Motor neuron (in vitro differentiated cells): ENCODE measurements at places on chromosomes 5 and 9.
A peak's percentile ranks its signal among the peaks of the same experiment; 100 is the strongest.

DNA sequence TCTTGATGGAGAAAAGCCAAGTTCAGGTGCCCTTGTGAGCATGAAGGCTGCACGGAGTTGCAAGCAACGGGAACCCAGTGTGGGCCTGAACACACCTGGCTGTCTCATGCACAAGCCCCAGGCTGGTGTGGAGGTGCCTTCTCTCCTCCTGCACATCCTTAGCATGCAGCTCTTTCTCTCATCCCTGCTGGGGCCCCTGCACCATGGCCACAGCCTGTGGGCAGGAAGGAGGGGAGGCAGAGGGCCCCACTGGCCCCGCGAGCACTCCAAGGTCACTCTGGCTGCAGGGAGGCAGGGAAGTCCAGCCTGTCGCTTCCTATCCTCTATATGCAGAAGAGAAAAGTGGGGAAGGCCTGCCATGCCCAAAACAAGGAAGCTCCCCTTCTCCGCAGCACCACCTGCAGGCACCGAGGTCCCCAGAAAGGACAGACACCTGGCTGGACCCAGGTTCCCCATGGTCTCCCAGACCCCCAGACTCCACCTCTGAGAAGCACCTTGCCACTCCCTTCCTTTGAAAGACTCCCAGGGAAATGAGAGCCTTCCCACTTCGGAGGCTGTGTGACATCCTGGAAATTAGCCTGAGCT, 18.6 kb downstream of the STKLD1 start:
- ATAC-seq = no peak

- no peak for ATAC-seq
Measured at GRCh38 chr5:143008032-143008431, 237.9 kb downstream of the ARHGAP26 start.

DNA sequence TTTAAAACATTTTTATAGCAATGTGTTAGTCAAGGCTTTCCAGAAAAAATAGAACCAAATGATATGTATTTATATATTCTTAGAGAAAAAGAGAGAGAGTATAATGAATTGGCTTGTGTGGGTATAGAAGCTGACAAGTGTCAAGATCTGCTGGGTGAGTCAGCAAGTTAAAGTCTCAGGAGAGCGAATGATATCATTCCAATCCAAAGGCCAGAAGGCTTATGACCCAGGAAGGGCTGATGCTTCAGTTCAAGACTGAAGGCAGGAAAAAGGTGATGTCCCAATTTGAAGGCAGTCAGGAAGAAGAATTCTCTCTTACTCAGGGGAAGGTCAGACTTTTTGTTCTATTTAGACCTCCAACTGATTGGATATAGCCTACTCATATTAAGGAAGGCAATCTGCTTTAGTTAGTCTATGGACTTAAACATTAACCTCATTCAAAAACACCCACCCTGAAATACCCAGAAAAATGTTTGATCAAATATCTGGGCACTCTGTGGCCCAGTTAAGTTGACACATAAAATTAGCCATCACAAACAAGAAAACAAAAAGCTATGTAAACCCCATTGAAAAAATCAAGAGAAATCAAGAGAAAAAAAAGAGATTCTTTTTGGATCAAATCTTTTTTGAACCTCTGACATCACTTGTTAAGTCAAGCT, 189.6 kb downstream of the PIK3R1 start:
- no peak for ATAC-seq

GRCh38 chr5:153584960-153585359, 94.5 kb downstream of the GRIA1 start:
- ATAC-seq = no peak

DNA sequence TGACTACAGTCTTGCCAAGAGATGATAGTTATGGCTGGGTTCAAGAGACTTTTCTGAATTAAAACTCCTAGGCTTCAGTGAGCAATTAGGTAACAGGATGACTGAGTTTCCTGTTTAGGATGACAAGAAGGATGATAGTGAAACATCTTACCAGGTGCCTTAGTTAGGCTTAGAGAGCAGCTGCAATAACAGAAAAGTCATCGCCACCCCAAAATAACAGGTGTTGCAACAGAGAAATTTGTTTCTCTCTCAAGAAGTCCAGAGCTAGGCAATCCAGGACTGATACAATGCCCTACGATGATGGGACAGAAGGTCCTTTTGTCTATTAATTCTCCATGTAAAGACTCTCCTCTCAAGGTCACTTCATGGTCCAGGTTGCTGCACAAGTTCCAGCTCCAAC, 361.8 kb downstream of the CAAP1 start:
- no peak for ATAC-seq

DNA sequence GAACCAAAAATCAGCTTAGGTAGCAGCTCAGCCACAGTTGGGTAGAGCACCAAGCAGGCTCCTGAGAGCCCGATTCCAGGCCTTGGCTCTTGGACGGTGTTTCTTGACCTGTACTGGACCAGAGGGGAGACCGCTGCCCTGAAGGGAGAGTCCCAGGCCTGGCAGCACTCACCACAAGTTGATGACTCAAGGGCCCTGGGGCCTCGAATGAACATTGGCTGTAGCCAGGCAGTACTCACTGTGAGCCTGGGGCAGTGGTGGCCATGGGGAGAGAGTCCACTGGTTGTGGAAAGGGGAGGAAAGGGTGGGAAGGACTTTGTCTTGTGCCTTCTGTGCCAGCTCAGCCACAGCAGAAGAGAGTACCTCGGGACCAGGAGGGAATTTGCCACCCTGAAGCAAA, 166.1 kb downstream of the EDIL3 start:
- peak; percentile 65 for ATAC-seq

DNA sequence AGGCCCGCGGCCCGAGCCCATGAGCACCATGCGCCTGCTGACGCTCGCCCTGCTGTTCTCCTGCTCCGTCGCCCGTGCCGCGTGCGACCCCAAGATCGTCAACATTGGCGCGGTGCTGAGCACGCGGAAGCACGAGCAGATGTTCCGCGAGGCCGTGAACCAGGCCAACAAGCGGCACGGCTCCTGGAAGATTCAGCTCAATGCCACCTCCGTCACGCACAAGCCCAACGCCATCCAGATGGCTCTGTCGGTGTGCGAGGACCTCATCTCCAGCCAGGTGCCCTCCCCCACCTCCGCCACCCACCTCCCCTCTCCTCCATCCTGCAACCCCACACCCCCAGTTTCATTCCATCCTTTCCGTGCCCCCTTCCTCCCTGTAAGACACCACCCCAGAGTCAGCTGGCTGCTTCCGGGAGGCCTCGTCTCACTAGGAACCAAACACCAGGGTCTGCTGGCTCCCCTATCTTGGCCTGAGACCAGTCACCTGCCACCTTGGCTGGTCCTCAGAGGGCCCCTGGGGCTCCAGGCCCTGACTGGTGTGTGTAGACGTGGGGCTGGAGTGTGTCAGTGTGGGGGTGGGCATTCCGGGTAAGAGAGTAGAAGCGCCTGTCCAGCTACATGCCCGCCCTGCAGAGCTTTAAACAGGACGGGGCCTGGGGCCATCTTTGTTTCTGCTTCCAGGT, 655 bp downstream of the GRIN1 start:
- ATAC-seq = no peak

DNA sequence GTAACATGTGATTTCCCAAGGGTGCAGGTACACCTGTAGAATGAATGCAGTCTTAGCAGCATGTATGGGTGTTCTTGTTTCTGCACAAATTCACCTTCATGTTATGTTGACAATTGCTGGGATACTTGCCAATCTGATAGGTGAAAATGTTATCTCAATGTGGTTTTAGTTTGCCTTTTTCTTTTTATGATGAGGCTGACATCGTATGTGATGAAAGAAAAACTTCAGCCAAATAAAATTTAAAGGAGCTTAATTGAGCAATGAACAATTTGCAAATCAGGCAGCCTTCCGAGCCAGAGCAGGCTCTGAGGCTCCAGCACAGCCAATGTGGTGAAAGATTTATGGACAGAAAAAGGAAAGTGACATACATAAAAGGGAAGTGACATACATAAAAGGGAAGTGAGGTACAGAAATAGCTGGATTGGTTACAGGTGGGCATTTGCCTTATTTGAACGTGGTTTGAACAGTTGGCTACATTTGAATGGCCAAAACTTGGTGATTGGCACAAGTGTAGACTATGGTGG, 10.5 kb downstream of the TAL2 start:
- ATAC-seq = no peak

- ATAC-seq = peak; percentile 63
Measured at GRCh38 chr5:154896562-154897165, 38.2 kb downstream of the CNOT8 start.

DNA sequence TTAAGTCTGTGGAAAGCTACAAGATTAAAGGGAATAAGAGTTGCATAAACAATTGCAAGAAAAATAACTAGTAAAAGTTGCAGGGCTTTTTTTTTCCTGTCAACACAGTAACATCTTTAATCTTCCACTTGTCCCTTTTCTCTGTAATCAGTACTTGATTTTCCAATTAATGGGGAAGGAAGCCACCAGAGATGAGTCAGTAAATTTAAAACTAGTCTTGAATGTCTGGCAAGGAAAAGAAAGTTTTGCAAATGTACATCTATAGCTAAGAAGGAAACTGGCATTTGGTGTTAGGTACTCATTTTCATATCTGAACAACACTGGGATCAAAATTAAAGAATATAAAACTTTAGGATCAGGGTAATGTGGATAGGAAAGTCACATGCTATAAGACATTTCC, 17.1 kb downstream of the DAP start:
- no peak for ATAC-seq

DNA sequence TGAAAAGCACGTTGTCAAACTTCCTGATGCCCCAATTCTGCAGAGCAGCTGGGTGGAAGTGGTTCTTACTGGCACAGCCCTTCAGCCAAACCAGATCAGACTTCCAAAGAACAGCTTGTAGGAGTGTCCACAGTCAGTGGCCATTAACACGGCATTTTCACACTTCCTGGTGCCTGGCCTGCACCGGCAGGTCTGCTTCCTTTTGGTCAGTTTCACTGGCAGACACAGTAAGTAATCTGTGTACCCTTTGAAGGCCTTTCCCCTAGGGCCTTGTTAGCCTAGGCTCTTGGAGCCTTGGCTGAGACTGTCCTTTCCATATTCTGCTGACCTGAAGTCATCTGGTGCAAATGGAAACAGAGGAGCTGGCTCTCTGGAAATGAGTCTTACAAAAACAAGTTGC, 297.5 kb upstream of the TNC start:
- ATAC-seq = no peak

- ATAC-seq = no peak
Measured at GRCh38 chr5:68250661-68251298, 35.2 kb downstream of the PIK3R1 start.

GRCh38 chr9:125418404-125418803, 156.8 kb downstream of the GAPVD1 start:
- no peak for ATAC-seq

GRCh38 chr5:63655043-63655442, 307.2 kb downstream of the HTR1A start:
- ATAC-seq = peak; percentile 84

DNA sequence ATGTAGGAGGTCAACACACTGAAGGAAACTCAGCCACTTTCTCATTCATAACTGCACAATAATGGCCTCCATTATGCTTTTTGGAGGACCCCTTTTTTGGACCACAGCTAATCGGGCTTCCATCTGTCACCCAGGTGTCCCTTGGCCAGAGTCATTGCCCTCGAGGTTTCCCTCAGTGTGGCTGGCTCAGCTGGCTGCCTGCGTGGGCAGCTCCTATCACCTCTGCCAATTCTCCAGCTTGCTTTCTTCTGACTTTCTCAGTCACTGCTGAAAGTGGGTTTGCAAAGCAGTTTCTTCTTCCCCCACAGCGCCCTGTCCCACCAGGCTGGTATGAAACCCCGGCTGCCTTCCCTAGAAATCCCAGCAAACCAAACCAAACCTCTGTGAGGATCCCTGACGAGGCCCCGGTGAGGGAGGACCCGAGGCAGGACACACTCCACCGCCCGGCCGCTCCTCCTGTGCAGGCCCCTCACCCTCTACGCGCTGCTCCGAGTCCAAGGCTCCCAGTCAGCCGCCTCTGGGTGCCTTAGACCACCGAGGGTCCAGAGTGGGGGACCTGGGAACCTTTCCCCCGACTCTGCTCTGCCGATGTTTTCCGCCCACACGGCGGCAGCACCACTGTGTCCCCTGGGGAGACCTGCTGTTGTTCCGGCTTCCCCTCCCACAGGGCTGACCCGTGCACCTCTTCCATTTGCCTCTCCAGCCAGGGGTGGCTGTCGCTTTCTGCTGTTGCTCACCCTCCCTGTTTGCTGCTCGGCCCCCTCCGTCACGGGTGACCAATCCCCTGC, 109.5 kb downstream of the TENT4A start:
- no peak for ATAC-seq

- peak; percentile 55 for ATAC-seq
Measured at GRCh38 chr5:73625372-73625943, 538 bp upstream of the ARHGEF28 start.

- no peak for ATAC-seq
Measured at GRCh38 chr5:29414681-29415080, 1778.8 kb upstream of the CDH6 start.

DNA sequence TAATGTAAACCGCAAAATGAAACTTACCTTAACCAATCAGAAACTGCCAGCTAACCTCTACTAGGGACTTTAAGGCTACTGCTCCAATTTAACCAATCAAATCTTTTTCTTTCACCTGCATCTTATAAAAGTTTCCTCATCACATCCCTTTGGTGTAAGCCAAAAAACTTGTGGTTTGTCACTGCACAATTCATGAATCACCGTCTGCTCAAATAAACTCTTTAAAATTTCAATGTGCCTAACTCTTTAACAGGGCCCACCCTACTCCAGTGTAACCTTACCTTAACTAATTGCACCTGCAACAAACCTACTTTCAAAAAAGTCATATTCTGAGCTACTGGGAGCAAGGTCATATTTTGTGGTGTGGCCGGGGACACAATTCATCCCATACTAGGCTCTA, 172.2 kb upstream of the GRAMD2B start:
- no peak for ATAC-seq

GRCh38 chr5:55868846-55869245, 17.7 kb downstream of the IL31RA start:
- peak; percentile 19 for ATAC-seq

DNA sequence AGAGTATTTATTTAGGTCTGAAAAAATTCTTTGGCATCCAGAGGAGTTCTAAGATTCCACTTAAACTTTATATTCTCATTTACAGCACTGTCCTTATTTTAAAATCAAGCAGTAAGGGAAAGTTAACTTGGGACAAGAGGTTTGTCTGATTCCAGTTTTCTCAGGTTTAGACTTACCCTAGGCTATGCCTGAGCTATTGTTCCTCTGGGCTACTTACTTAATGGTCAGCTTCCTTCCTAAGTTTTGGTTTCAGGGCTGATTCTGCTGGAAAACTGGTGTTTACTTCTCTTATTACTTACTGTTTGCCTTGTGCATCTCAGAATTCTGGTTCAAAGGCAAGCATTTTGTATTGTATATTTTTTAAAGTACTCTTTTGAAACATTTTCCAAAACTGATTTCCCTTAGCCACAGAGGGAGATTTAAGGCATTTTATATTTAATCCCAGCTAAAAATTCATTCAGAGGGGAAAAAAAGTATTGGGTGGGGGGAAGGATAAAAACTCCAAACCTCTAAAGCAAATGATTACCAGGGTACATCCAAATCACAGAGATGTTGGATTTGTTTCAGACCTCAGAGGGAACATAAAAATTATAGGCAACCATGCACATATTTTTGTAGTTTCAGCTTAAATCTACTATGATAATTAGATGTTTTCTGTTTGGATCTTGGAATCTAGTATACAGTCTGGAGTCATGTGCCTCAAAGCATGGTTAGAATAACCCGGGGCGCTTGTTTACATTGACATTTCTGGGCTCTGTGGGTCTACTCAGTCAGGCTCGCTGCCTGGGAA, 290.0 kb downstream of the ARHGAP26 start:
- no peak for ATAC-seq
